NCI-H187 treated with DMSO at 0.1 percent for 48 hours (cell line): ENCODE measurements at places on chromosomes 13 and 19.

DNA sequence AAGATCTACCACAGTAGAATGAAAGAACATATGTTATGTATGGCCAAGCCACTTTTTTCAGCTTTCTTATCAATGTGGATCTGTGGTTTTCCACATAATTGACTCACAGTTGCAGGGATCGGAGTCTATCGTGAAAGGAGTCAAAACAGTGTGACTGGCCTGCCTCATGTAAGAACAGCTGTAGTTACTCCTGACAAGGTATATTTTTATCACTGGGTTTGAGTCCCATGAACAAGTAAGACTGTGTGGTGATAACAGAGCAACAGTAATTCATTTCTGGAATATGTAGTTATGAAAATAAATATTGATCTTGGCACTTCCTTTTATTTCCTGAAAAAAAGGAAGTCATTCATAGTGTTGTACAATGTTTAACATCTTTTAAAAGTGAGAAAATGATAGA lies 416.6 kb downstream of the KLF12 start:
- no peak for DNase-seq

GRCh38 chr13:42924344-42924743 lies 67.7 kb downstream of the EPSTI1 start:
- peak; percentile 18 for DNase-seq

- no peak for DNase-seq
These were observed 13.8 kb downstream of the CEACAM1 start for GRCh38 chr19:42514449-42514848.

DNA sequence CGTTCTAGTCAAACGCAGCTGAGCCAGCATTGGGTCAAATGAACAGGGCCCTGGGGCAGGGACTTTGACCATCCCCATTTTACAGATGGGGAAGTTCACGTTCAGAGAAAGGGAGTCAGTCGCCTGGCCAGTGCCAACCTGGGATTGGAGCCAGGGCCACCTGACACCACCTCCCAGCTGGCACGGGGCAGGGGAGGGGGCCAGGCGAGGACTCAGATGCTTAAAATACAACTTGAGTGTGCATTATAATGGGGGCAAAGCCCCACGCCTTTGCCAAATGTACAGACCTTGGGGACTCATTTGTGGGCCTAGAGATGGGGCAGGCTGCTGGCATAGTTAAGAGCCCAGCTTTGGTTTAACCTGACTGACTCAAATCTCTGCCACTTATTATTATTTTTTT lies 14.6 kb downstream of the PRR12 start:
- DNase-seq, result no peak

GRCh38 chr13:26864576-26864975 lies 104.0 kb upstream of the GPR12 start:
- no peak for DNase-seq

DNA sequence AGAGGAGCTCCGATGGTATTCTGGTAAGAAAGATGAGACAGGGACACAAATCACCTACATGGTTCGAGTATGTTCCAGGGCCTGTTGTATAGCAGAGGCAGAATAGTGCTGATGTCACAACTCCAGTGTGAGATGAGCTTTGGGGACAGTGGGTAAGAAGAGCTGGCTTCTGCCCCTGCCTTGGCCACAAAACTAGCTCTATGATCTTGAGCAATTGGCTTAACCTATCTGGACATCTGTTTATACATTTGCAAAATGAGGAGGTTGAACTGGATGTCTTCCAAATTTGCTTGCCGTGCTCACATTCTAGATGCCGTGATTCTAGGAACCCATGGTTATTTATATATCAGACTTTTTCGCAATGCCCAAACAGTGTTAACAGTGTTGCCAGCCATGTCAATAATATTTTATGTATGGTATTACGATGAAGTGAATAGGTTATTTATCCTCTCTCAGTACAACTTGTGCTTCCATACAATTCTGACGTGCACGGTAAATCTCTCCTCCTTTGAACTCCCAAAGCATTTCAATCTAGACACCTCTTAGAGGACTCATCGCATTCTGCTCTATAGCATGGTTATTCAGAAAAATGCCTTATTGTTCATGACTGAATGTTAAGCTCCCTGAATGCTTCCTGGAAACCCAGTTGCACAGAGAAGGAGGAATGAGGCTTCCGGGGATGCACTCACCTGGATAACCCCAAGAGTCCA lies 316.0 kb downstream of the FOXO1 start:
- DNase-seq, result no peak

- no peak for DNase-seq
These were observed at the start of gene ZNF577 for GRCh38 chr19:51887522-51888498. ZNF577 (minus strand) TSS chr19:51887951; CDS start chr19:51880382, 7,569 bp downstream.

- DNase-seq, result no peak
These were observed 163.7 kb downstream of the URI1 start for GRCh38 chr19:30105727-30106126.

DNA sequence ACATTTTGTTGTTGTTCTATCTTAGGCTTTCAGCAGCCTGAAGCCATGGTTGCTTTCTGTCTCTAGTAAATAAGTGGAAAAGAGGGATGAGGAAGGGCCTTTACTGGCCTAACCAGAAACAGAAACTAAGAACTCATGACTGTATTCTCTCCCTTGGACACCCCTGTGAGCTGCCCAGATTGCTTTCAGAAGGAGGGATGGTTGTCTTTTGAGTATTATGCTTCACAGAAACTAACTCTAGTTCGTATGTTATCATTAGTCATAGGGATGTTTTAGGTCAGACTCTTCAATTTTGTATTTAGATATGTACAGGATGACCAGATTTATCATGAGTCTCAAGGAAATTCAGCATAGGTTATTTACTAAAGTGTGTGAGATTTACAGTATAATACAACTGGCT lies 17.5 kb downstream of the BORA start:
- no peak for DNase-seq

- DNase-seq, result no peak
These were observed 20.4 kb downstream of the FAM187B start for GRCh38 chr19:35208121-35208520.

GRCh38 chr19:44677019-44677811 lies 5.9 kb downstream of the CEACAM19 start:
- no peak for DNase-seq

DNA sequence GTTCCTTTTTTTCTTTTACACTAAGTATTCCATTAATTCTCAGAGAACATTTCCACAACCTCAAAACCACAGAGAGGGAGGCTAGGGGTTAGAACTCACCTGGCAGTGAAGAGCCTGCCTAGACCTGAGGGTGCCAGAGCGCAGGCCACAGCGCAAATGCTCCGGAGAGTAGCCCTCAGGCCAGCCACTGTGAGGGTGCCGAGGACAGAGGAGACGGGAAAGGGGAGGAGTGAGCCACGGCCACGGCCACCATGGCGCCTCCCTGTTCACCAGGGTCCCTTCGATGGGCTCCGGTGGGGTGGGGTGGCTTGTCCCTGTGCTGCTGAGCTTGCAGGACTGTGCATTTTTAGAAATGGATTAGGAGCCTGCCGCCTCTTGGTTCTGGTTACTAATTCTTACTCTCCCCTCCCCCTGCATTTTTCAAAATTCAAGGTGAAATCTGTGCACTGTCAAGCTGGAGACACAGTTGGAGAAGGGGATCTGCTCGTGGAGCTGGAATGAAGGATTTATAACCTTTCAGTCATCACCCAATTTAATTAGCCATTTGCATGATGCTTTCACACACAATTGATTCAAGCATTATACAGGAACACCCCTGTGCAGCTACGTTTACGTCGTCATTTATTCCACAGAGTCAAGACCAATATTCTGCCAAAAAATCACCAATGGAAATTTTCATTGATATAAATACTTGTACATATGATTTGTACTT lies 58.8 kb downstream of the GGACT start:
- DNase-seq, result no peak

DNA sequence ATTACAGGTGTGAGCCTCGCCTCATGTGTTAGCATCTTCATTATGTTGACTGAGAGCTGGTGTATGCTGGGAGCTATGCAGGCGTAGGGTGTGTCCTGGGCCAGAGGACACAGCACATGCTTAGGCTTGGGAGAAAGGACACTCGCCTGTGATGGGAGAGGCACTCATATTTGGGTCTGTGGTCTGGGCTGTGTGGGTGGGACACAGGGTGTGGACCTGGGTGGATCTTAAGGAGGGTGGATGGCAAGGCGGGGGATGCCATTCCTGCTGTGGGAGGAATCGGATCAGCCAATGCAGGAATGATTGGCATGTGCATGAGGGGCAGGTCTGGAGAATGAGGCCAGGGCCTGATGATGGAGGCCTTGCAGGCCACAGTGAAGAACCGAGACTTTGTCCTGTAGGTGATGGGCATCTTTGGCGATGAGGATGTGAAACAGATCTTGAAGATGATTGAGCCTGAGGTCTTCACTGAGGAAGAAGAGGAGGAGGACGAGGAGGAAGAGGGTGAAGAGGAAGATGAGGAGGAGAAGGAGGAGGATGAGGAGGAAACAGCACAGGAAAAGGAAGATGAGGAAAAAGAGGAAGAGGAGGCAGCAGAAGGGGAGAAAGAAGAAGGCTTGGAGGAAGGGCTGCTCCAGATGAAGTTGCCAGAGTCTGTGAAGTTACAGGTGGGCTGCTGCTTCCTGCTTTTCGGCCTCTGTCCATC lies 55.4 kb downstream of the RYR1 start:
- no peak for DNase-seq

DNA sequence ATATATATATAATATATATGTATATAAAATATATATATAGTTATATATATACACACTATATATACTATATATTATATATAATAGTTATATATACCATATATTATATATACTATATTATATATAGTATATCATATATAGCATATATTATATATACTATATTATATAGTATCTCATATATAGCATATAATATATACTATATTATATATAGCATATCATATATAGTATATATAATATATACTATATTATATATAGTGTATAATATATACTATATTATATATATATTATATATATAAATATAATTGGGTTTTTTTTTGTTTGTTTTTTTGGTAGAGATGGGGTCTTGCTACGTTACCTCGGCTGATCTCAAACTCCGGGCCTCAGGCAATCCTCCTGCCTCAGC lies 11.6 kb upstream of the HNRNPL start:
- no peak for DNase-seq

- no peak for DNase-seq
These were observed 75.5 kb upstream of the EDNRB start for GRCh38 chr13:77994166-77994565.

- DNase-seq, result no peak
These were observed 202.4 kb downstream of the RFC3 start for GRCh38 chr13:34020388-34020787.

DNA sequence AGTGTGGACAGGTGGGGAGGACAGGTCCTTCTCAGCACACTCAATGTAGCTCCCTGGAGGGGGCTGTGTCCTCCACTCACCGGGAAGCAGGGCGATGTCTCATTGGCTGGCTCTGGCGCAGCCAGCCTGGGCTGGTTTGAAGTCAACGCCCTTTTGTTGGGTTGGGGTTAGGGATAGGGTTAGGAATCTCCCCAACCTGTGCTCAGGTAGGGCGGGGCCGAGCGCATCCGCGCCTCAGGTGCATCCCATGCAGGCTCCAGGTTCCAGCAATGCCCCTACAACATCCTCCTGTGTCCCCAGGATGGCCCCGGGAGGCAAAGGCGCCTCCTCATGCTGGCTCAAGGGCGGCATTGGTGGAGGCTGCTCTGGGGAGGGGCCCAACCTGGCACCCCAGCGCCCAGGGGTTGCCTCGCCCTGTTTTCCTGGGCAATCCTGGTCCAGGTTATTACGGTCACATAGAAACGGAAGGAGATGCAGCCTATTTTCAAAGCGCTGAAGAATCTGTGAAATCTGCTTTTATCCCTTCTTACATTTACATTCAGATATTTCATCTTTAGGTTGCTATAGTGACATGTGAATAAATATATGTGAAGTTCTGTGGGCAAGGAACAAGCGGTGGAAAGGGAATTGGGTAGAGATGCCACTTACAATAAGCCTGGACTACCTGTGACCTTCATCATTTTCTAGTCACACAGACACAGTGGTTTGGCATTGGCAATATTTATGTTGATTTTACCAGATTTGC lies 74.3 kb downstream of the TM9SF2 start:
- DNase-seq, result no peak

- no peak for DNase-seq
These were observed 605.8 kb downstream of the UQCRFS1 start for GRCh38 chr19:28607066-28607583.

GRCh38 chr13:100674572-100674871 lies at the start of gene TMTC4:
TMTC4 (minus strand) TSS chr13:100674795; CDS start chr13:100670362, 4,433 bp downstream.
- no peak for DNase-seq

- no peak for DNase-seq
These were observed 447.1 kb downstream of the KLF12 start for GRCh38 chr13:73687087-73687486.

DNA sequence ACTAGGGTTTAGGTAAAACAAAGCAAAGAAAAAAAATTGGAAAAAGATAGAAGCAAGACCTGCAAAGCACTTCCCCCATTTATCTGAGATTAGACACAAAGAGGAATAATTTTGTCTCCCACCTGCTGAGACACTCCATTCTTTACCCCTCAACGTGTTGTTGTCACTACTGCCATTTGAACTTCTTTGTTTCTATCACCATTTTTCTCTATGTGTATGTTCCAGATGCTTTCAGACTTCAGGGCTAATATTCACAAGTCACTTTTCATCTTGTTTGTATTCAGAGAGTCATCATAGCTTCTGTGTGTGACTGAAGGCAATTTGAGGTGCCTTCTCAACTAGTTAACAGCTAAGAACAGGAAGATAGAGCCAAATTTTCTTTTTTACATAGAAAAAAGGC lies 512.5 kb downstream of the TBC1D4 start:
- no peak for DNase-seq

GRCh38 chr13:109036078-109036780 lies 406.8 kb downstream of the MYO16 start:
- DNase-seq, result no peak

DNA sequence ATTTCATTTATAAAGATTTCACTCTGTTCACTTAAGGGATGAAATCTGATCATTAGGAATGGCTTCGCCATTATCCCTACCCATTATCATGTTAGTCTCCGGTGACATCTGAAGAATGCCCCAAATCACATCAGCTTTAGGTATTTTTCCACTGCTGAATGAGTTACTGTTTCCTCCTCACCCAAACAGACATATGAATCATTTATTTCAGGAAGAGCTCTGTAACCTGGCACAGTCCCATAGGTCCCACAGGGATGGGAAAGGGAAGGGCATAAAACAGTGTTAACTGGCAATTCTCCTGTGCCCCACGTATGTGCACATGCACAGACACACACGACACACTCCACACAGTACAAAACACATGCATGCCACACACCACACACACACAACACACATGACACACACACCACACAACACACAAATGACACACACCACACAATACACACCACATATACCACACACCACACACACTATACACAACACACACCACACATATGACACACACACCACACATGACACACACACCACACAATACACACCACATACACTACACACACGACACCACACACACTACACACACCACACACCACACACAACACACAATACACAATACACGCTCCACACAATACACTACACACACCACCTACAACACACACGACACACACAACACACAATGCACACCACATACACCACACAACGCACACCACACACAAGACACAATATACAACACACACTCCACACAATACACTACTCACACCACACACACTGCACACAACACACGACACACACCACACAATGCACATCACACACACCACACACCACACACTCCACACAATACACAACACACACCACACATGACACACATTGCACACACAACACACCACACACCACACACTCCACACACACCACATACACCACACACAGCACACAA lies 15.4 kb downstream of the TMEM255B start:
- no peak for DNase-seq
